ENCODE measurements at places on chromosomes 3 and 15. TPM values are rescaled to one million over a fixed set of nuclear protein-coding genes. Genes with fewer than 3 reads are reported as not detected.

Gene SCN5A
- 0.11 TPM for total RNA-seq

Gene LSM3
- 6.9 TPM for total RNA-seq

Gene AHSG
- not detected for total RNA-seq

Gene COMMD2
- total RNA-seq, result 42.0 TPM

Gene FOXB1
- 0.19 TPM for total RNA-seq

Gene GOLGA6L6
- not detected for total RNA-seq

Gene EEFSEC
- 13.9 TPM for total RNA-seq

Gene BRPF1
- 25.6 TPM for total RNA-seq

- no peak for DNase-seq
These were observed 173.4 kb downstream of the USP13 start for GRCh38 chr3:179826247-179826637.

- no peak for DNase-seq
These were observed 40.3 kb downstream of the MBNL1 start for GRCh38 chr3:152309031-152309430.

DNA sequence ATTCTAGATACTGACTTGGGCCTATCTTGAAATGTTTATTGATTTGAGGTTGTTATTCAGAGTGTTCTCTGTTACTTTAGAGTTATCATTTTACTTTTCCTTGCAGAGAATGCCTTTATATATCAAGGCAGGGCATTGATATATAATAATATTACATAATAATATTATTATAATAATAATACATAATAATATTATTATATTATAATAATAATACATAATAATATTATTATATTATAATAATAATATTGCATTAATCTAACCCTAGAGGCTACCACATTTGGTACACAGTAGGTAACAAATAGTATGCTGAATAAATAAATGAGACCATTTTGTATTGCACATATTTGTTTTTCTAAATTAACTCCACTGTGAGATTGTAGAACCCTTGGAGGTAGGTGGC lies 216.3 kb downstream of the EFHB start:
- DNase-seq, result no peak

- no peak for DNase-seq
These were observed 7.0 kb downstream of the BHLHE40 start for GRCh38 chr3:4986175-4986781.

GRCh38 chr3:154971771-154972326 lies 108.3 kb upstream of the MME start:
- no peak for DNase-seq

GRCh38 chr3:122003112-122003511 lies 18.9 kb downstream of the ILDR1 start:
- DNase-seq, result no peak

- no peak for DNase-seq
These were observed 5.0 kb downstream of the MITF start for GRCh38 chr3:69743975-69744906.

DNA sequence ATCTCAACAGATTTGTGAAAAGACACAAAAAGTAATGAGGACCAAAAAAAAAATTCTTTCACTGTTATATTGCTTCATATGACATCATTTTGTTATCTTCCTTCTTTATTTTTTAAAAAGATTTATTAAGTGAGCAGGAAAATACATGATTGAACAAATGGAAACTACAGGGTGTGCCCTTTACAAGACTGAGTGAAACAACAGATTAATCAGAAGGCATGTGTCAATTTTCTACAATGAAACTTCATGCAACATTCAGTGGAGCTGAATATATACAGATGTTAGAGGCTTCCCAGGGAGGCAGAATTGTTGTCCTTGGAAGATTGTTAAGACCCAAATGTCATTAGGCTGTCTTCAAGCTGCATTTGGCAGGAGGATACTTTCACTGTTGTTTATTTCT lies 28.4 kb upstream of the SLC2A2 start:
- no peak for DNase-seq

- DNase-seq, result no peak
These were observed 22.4 kb upstream of the SETD2 start for GRCh38 chr3:47186285-47186684.

DNA sequence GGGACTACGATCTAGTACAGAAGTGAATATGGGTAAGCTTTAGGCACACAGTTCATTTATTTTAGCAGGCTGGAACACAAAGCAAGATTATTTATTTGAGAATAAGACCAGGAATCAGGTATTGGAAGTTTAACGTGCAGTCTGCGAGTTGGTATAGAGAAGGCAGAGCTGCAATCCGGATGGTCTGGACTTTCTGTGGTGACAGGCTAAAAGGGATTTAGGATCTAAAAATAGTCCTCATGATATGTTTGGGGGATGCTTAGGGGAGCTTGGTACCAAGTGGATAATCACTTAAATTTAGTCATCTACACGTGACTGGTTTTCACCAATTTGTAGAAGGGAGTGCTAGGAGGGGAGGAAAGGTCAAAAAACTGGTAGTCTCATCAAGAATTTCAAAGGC lies 119.4 kb downstream of the DLG1 start:
- no peak for DNase-seq

DNA sequence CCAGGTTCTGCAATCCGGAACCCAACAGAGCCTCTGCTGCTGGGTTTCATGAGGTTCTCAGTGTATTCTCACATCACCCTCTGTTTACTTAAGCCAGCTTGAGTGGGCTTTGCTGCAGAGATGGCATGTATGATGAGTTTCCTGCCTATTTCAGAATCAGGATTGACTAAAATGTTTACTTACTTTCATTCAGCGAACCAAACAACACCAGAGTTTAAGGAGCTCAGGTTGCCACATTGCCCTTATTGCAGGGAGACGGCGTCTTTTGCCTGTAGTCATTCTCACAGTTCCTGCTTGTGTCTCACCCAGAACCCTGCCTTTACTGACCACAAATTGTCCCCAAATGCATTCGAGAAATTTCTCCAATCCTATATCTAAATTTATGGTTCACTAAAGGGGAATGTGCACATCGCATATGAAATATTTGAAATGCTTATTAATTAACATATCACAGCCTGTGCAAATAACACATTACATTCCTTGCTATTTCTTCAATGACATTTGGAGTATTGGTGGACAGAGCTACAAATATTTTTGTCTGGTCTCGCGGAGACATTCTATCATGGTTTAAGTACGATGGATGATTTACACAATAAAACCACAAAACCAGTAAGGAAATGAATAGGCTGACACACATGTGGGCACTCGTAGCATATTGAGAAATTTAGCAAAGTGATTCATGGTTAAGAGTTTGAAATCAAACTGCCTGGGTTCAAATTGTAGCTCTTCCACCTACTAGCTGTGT lies 377.2 kb upstream of the CFAP20DC start:
- DNase-seq, result no peak

GRCh38 chr3:160941885-160942494 lies 163.2 kb downstream of the B3GALNT1 start:
- peak; percentile 53 for DNase-seq

DNA sequence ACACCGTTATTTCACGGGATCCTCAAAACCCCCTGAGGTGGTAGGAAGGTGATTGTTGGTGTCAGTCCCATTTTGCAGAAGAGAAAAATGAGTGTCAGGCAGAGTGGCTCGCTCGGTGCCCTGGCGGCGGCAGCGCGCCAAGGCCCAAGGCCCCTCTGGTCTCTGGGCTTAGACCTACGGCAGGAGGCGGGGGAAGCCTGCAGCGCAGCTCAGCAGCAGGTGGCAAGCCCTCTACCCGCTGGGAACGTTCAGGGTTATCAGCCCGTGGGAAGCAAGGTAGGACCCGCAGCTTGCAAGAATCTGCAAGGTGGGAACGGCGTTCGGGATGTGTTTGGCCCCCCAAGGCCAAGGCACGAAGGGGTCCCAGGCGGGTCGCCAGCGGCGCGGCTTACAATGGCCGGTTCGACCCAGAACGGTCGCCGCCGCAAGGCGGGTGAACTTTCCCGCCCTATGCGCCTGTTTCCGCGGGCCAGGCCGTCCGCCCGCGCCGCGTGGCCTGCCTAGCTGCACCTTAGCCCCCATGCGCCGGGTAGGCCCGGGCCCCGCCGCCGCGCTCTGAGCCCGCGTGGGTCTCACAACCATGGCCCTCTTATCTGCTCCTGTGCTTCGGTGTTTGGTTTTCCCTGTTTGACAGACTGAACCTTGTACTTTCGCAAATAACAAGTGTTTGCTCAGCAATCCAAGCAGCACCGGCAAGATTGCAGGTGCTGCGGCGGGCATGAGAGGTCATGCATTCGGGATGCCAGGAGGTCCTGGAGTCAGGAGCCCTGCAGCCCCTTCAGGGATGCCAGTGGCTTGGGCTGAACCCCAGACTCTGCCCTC lies 39.7 kb downstream of the CCNL1 start:
- no peak for DNase-seq

DNA sequence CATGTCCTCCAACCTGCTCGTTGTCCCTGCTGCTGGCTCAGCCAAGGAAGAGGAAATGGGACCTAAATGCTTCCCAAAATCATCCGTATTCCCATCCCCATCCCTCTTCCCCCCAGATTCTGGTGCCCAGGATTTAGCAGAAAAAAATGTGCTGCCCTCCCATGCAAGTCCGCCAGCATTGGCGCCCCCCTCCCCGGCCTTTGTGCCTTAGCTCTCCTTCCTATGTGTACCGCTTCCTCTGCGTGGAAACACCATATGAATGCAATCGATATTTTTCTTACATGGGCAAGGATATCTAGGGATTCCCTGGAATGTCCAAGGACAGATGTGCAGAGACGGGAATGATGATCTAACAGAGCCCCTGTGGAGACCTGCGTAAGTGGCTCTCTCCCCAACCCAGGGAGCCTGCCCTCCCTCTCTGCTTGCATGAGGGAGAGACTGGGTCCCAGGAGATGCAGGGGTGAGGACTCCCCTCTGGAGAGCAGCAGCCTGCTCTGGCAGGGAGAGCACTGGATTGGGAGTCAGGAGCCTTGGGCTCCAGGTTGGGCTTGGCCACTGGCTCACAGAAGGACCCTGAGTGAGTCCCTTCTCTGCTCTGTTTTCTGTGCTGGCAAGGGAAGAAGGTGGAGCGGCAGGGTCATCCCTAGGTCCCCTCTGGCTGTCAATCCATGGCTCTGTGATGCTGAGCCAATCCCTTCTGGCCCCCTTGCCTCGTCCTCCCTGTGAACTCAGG lies 227.2 kb downstream of the XXYLT1 start:
- no peak for DNase-seq

DNA sequence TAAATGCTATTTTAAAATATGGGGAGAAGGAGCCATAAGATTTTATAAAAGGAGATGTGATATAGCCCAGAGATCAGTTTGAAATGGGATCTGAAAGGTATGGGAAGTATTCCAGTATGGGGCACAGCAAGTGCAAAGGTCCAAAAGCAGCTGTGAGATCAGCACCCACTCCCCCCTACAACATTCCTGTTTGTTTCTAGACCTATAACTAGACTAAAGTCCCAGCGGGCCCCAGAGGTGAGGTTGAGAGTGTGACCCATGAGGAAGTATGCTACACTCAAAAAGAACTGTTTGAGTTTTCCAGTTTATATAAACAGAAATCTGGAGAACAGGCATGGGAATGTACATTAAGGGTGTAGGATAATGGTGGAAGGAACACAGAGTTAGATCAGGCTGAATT lies 152.5 kb downstream of the TBC1D5 start:
- DNase-seq, result no peak

- DNase-seq, result no peak
These were observed 19.5 kb downstream of the SETMAR start for GRCh38 chr3:4322635-4323034.

GRCh38 chr3:146747928-146748327 lies 142.8 kb upstream of the PLSCR5 start:
- no peak for DNase-seq

- no peak for DNase-seq
These were observed 163.1 kb upstream of the GALNT15 start for GRCh38 chr3:16011376-16011775.

- no peak for DNase-seq
These were observed 8.8 kb downstream of the NECTIN3 start for GRCh38 chr3:111080413-111080812.

DNA sequence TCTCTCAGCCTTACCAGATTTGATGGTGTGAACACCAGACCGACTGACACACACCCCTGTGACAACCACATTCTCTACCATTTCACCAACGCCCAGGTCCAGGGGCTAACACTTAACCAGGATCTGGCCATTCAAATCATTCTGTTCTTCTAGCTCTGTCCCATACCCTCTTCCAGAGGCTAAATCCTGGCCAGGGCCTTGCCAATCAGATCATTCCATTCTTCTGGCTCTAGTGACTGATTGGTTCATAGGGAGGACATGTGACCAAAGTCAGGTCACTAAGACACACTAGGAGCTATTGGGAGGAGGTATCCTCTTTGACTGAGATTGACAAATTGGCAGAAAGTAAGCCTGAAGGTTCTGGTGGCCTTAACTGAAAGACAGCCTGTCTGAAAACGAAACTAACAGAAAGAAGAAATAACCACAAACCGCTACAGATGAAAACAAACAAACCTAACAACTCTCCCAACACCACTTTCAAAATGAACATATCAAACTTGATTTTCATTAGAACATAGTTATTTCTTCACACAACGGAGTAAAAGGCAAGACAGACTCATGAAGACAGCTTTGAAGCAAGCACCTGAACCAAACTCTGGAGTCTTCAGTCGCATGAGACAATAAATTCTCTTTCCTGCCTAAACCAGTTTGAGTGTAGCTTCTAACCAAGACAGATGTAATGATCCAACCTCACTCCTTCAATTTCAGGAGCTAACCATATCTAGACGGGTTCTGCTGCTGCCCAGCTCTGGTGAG lies 68.5 kb downstream of the TRANK1 start:
- DNase-seq, result peak; percentile 10

- no peak for DNase-seq
These were observed 463.4 kb downstream of the ZIC1 start for GRCh38 chr3:147872568-147872967.

DNA sequence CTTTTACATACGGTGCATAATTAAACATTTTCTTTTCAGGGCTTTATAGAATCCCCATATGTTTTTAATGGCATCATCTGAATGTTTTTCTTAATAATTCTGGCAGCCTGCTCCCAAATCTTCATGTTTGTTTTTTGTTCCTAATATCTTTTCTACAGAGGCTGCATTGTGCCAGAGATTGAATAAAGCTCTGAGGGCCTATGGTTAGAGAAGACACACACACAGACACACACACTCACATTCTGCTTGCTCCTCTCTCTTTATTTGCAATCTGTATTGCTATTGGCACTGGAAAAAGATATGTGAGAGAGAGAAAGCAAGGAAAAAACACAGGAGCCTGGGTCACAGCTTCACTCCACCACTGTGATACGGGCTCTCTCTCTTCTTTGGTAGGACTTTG lies 136.0 kb downstream of the MECOM start:
- DNase-seq, result no peak

DNA sequence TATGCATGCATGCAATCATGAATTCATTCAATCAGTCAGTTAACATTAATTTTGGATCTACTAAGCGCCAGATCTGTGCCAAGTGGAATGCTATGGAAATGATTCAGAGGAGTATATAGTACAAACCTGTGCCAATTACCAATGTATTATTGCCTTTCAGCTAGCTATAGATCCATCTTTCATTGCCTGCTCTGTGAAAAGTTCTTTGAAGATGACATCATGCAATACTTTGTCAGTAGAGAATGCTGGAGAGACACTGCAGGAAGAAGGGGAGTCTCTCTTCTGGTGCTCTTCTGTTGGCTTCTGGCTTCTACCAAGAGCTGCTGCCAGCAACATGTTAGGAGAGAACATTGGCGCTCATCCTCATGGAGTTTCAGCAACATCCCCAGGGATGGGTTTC lies 81.0 kb upstream of the LMCD1 start:
- DNase-seq, result no peak

All from CD4-positive, alpha-beta T cell (primary cell).